ENCODE measurements at places on chromosomes 6 and 20.

DNA sequence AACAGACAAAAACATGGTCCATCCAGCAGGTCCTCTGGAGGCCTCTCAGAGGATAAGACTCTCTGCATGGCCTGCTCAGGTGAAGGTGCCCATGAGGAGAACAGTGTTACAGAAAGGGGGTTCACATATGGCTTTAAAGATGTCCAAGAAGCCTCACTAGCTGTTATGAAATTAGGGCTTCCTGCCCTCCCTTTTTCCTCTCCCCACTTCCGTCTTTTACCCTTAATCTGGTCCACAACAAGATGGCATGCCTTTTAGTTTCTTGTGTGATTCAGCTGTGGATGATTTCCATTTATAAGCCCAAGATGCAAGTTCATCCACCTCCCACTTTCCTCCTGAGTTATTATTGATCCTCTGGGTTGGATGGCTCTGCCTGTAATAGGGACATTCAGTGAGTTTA is 14.0 kb downstream of the GCNT2 start:
- no peak for DNase-seq

- peak; percentile 27 for DNase-seq
These were observed 1.3 kb downstream of the RNF146 start for GRCh38 chr6:127267646-127268625.

- DNase-seq = no peak
These were observed 95.1 kb upstream of the FOXP4 start for GRCh38 chr6:41451039-41451438.

DNA sequence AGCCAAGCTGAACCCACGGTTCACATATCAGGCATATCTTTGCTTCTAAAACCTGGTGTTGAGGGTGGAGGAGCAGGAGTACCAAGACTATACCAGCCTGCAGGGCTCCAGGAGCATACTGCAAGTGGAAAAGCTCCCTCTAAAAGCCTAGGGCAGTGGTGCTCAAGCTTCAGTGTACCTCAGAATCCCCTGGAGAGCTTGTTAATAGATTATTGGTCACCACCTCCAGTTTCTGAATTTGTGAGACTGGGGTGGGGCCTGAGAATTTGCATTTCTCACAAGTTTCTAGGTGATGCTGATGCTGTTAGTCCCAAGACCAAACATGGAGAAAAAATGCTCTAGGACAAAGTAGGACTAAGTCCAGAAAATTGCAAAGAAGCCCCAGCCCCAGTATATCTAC is 65.4 kb downstream of the FILIP1 start:
- DNase-seq = no peak

GRCh38 chr6:139751179-139751578 is 376.7 kb upstream of the CITED2 start:
- DNase-seq = no peak

DNA sequence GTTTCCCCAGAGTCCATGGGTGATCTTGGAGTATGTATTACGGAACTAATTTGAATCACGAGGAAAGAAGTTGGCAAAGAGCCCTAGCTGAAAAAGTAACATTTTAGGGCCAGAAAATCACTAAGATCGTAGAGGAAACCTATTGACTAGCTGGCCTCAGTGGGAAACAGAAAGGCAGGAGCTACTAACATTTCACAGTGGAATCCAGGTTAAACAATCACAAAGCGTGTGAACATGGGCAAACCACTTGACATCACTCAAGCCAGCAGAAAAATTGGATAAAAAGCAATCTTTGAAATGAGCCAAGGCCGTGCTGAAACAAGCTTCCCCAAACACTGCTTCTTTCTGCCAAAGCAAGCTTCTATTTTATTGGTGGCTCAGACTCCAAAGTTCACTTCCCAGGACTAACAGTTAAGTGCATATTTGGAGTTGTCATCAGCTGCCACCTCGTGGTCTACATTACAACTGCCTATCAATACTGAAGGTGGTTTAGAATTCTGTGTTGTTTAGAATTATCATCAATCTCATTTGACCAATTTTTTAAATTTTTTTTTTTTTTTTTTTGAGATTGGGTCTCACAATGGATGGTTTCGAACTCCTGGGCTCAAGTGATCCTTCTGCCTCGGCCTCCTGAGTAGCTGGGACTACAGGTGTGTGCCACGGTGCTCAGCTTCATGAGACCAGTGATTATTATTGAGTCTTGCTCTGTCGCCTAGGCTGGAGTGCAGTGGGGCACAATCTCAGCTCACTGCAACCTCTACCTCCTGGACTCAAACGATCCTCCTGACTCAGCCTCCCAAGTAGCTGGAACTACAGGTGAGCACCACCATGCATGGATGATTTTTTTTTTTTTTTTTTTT is 10.6 kb downstream of the RPS10 start:
- DNase-seq = no peak

GRCh38 chr6:44869321-44869897 is 458.7 kb upstream of the RUNX2 start:
- DNase-seq = no peak

DNA sequence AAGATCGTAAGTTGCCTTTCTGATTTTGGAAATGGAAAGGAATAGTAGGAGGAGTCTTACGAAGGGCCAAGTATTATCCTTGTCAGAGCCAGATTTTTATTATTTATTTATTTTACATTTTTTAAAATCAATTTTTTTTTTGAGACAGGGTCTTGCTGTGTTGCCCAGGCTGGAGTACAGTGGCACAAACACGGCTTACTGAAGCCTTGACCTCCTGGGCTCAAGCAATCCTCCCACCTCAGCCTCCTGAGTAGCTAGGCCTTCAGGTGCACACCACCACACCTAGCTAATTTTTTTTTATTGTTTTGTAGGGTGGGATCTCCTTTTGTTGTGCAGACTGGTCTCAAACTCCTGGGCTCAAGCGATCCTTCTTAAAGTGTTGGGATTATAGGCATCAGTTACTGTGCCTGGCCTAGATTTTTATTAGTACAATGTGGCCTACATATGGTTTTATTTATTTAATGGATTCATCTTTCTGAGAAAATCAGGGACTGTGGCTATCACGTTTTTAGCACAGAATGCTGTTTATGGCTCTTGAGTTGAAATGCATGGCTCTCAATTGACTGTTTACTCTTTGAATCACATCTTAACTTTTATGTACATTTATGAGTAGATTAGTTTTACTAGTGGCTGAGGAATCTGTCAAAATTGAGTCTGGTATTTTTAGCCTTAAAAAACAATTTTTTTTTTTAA is 16.7 kb downstream of the CDC5L start:
- DNase-seq = no peak

- DNase-seq = no peak
These were observed 8.8 kb downstream of the SLC13A3 start for GRCh38 chr20:46642265-46642968.

GRCh38 chr6:13273931-13274706 is 54.2 kb downstream of the TBC1D7 start:
- DNase-seq = no peak

- DNase-seq = no peak
These were observed 23.8 kb downstream of the SLC22A23 start for GRCh38 chr6:3433005-3433404.

GRCh38 chr6:145442110-145442509 is 293.2 kb downstream of the EPM2A start:
- no peak for DNase-seq

DNA sequence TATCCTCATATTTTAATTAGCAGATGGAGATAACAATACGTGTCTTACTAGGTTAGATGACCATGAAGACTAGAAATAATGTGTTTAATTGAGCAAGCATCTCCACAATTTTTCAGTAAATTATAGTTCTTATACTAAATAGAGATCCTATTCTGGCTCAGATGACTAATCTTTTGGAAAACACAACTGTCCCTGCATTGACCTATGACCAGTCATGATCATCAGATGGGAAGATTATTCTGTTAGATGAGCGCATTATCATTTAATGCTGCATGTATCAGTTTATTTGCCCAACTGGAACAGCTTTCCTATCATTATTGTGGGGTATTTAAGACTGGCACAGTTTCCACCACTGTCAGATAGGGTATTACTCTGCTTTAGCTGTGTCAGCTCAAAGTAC is 185.5 kb downstream of the MOXD1 start:
- no peak for DNase-seq

DNA sequence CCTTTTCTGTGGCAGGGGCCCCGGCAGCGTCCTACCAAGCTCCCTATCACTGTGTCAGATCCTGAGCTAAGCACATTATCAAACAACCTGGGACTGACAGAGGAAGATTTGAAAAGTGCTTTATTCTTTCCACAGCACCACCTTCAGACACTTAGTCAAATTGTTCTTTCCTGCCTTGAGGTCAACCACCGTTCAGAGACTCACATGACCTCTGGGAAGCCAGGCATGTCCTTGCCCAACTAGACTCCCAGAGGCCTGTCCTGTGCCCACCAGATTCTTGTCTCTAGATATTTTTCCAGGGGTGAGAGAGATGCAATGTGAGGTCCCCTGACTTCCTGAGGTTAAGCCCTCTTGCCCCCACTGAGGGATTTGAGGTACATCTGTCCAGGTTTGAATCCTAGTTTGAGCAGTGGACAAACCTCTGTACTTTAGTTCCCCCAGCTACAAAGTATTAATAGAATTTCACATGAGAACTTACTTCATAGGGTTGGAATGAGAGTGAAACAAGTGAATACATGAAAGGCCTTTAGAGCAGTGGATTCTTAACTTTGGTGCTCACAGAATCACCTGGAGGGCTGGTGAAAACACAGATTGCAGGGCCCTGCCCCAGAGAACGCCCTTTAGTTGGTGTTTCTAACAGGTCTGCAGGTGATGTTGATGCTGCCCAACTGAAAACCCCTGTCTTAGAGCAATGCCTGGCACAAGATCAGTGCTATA is 179.8 kb downstream of the CLIC5 start:
- DNase-seq = no peak

- DNase-seq = no peak
These were observed 66.1 kb downstream of the CD24 start for GRCh38 chr6:106908386-106908840.

GRCh38 chr6:87274660-87275274 is 47.6 kb upstream of the SMIM8 start:
- no peak for DNase-seq

DNA sequence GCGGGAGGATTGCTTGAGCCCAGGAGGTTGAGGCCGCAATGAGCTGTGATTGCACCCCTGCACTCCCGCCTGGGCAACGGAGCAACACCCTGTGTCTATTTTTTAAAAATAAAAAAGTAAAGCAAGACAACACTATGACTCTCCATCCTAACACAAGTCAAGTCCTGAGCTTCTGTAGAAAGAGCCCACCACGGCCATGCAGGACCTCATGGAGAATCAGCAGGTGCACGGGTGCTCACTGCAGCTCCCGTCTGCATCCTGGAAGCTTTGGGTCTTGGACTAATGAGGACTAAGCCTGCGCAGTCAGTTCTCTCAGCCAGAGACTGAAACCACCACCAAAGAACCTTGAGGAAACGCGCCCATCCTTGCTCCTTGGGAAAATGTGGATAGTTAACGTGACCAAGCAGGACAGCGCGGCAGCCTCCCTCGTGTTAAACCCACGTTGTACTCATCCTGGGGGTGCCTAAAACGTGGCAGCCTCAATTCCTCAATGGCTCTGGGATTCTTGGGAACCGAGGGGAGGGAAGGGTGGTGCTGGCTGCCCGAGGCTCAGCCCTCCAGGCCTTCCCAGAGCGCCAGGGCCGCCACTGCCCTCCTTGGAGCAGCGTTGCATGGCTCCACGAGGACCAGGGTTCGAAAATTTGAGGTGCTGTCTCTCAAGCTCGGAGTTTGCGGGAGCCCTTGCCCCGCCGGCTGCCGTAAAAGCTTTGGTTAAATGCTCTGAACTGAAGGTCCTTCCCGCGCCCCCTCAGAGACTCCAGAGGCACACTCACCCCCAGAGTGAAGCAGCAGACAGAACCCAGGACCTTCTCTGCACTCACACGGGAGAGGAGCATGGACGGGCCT is 29.0 kb downstream of the DLL1 start:
- no peak for DNase-seq

DNA sequence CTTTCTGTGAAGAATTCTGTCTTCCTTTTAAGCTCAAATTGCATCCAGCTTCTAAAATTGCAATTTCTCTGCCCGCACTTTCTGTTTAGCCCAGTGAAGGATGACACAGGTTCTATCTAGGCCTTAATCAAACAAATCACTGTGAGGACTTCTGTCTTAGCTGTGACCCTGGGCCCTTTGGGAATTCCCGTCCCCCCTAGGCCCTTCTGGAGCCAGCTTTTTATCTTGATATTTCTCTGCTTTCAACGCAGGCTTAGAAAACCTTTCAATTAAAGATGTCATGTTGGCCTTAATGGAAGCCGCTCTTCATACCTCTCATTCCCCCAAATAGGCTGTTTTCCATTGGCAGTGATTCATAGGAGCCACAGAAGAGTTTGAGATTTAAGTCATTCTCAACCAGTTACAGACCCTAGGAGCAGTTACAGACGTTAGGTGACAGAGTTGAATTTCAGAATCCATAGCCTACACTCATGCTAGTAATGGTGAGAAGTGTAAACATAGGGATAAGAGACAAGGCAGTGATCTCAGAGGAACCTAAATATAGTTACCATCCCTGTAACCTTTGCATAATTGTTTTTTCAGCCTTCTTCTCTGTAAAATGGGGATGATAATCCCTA is 74.8 kb upstream of the FLRT3 start:
- peak; percentile 22 for DNase-seq

GRCh38 chr6:110250058-110250457 is 69.8 kb downstream of the CDC40 start:
- DNase-seq = no peak

- DNase-seq = no peak
These were observed 334.1 kb downstream of the NRN1 start for GRCh38 chr6:5672581-5673011.

DNA sequence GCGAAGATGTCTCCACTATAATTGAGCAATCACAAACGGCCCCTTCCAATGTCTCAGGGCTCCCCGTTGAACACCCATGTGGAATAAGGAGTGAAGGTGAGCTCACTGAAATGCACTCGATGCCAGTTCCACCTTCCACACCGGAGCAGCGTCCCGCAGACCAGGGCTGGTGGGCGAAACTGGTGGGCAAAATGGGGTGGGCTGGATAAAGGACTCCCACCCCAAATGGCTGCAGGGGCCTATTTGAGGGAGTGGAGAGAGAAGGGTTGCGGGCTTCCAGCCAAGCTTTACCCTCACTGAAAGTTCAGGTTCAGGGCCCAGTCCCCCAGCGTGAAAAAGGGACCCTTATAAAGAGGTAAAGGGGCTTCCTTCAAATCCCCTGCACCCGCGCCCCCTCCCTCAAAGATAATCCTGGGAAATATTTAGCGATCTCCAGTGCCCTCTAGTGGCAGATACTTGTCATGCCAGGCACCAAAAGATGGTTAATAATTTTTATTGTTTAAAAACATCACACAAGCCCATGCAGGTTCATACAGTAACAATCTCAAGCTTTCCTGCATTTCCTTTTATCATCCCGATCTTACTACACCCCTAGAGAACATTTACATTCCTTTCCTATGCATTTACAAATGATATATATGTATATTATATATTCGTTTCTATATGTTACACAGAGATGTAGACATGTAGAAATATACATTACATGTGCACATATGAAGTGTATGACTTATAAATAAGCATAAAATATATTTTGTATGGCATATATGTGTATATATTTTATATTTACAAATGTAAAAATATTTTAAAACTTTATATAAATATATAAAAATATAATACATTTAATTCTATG is 58.2 kb upstream of the NKX2-2 start:
- DNase-seq = peak; percentile 43

GRCh38 chr20:63556873-63557478 is 3.0 kb downstream of the FNDC11 start:
- peak; percentile 67 for DNase-seq

GRCh38 chr6:128078276-128078675 is 177.4 kb upstream of the THEMIS start:
- no peak for DNase-seq

- no peak for DNase-seq
These were observed 1241.7 kb upstream of the ADGRB3 start for GRCh38 chr6:67393356-67393755.

- no peak for DNase-seq
These were observed 203.8 kb downstream of the TAF4 start for GRCh38 chr20:61861858-61862257.

GRCh38 chr20:658202-658601 is 5.2 kb upstream of the SRXN1 start:
- DNase-seq = no peak

Data from NCI-H345 (cell line).